ENCODE measurements at places on chromosomes 13 and 19.

DNA sequence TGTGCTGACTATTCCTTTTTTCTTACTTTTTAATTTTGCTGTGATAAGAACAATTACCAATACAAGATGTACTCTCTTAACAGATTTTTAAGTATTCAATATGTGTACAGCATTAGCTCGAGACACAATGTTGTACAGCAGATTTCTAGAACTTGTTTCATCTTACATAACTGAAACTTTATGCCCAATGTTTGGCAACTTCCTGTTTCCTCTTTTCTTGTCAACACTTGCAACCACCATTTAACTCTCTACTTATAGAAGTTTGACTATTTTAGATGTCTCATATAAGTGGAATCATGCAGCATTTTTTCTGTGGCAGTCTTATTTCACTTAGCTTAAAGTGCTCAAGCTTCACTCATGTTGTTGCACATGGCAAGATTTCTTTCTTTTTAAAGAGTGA is 1426.8 kb downstream of the SLITRK5 start:
- DNase-seq: no peak

- DNase-seq: no peak
Measured at GRCh38 chr13:71964491-71965100, 97.6 kb upstream of the DACH1 start.

DNA sequence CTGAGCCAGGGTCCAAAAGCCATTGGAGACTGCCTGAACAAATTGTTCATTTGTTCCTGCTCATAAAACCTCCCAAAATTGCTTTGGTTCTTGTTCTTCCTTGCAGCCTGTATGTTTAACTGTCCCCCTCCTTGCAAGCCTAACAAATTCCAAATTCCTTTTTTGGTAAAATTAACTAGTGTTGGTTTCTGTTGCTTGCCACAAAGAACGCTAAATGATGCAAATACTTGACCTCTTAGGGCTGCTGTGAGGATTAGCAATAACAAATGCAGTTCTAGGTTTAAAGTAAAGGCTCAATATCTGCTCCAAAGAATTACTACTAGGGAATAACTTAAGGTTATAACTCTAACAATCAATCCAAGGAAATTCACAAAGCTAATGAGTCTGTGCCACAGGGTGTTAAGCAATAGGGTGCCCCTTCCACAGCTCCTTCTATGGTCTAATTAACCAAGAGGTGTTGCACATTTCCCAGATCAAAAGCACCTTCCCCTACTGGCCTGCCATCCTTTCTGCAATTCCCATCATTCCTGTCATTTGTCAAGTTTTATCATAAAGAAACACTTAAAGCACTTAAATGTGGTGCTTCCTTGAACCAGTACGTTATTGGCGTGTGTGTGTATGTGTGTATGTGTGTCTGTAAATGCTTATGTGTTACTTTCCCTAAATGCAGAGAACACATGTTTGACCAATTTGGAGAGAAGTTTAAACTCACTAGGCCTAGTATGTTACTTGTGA is 110.2 kb downstream of the RAP2A start:
- no peak for DNase-seq

DNA sequence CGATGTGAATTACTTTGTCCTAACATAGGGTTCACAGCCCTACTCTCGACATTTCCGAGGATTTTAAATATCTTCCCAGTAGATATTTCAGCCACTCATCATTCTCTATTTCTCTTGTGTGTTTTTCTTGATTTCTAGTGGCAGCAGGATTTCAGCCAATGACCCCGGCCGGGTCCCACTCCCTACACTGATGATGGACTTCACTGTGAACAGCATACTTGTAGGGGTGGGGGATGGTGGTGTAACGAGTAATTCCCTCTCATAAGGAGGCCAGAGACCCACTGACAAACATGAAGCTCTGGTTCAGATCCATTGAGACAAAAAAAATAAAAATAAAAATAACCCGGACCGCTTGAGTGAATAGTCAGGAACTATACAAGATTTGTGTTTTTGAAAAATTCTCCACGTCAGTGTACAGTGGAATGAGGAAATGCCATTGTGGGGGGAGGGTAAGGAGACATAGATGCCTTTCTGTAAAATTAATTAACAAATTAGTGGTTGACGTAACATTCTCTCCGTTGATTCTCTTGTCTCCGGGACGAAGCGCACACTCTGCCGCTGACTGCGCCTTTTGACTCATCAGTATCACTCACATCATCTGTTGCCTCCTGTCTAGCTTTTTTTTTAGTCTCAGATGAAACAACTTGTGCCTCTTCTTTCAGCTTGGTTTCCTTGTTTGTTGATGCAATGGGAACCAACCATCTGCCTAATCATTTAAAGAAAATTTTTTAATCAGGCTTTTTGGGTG is 48.8 kb upstream of the IRS2 start:
- no peak for DNase-seq

- DNase-seq: no peak
Measured at GRCh38 chr13:103953859-103954258, 887.6 kb upstream of the SLC10A2 start.

DNA sequence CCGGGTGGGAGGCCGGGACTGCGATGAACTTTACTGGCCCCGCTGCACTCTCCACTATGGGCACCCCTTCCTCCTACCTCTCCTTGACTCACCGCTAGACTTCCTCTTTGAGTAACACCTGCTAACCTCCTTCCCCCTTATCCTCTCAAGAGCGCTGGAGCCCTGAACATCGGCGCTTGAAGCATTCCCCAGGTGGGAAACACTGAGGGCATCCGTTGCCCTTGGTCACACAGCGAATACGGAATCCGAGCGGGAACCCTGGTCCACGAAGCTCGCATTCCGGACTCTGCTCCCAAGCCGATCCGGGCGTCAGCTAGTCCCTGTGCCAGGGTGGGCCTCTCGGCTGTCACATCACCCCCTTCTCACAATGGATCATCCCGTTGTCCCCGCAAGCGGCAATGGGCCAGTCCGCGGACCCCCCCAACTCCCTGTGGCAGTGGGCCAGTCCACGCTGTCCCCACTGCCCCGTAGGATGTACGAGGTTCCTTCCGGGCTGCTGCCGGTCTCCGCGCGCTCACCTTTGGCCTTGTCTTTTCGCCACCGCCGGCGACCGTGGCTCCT is 4.2 kb downstream of the LIPE start:
- DNase-seq: no peak

DNA sequence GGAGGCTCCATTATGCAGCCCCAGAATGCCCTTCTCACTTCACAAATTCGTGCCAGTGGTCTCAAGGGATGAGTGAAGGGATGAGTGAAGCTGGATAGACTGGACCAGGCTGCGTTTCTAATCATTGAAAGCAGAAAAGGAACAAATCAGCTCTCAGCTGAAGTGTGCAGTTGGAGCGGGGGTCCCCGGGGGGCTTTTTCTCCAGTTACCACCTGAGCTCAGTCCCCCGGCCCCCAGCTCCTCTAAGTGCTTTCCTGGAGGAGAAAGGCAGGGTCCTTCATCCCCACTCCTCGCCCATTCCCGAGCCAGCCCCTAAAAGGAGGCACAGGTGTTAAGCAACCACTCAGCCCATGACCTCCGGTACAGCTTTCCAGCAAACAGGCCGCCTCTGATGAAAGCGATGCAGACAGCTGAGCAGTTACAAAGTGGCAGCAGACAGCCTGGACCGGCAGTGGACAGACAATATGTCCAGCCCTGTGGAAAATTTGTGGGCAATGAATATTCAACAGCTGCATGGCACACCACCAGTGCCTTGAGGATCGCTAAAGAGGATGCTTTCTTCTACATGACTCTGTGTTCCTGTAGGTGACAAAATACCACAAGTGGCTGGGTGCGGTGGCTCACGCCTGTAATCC is 110.7 kb upstream of the UBL3 start:
- DNase-seq: no peak

DNA sequence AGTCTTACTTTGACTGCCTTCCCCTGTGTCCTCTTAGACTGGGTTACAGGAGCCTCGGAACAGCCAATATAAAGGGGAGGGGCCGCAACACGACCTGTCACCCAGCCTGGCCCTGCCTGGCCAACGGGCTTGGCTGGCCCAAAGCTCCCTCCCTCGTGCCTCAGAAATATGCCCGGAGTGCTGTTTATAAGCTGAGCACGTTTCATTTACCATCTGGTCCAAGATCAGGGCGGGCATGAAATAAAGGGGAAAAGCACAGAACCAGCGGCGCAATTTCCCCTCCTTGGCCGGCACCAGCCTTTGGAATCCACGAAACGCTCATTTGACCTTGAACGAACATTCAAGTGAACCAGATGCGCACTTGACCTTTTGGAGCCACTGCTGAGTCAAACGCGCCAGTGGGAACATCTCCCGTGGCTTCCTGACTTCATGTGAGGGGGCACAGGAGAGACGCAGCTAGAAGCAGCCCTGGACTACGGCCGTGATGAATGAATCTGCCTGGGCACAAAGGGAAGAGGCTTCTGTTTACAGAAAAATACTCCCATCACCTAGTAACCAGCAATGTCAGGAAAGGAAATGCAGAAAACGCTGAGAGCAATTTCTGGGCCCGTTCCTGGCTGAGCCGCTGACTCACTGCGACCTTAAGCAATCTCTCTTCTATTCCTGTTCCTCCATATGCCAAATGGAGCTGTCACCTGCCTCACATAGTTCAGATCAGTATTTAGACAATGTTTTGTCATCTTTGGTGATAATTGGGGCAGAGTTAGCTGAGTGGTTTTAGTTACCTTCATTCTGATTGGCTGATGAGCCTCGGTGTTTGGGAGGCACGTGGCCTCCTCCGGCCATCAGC is 53.3 kb downstream of the RFX2 start:
- DNase-seq: peak; percentile 94
